NCI-H1417 treated with DMSO at 0.1 percent for 48 hours (cell line): ENCODE measurements at places on chromosomes 3 and 15.

DNA sequence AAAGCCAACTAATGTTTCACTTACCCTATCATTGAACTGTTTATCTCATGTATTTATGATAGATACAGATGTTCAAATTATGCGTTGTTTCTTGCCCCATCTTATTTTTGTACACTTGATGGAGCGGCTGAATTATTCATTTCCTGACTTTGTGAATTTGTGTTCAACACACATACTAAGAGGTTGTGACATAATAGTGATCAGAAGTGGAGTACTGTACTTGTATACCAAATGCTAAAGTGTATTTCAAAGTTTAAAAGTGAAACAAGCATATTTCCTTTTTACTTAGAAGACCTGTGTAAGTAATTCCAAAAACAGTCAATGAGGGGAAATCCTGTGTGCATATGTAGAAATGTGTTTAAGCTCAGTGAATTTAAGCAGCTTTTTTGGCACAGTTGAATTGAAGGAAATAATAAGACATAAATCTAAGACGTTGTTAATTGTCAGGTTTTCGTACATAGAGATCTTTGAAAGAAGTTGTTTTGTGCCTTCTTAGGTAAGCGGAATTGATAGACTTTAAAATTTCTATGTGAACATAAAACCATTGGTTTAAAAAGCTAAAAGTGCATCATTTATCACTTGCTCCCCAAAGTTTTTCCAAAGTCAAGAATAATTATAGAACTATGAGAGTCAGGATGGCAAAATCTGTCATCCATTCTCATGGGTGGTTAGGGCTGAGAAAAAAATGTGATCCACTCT lies 1.9 kb downstream of the NFKBIZ start:
- no peak for DNase-seq

DNA sequence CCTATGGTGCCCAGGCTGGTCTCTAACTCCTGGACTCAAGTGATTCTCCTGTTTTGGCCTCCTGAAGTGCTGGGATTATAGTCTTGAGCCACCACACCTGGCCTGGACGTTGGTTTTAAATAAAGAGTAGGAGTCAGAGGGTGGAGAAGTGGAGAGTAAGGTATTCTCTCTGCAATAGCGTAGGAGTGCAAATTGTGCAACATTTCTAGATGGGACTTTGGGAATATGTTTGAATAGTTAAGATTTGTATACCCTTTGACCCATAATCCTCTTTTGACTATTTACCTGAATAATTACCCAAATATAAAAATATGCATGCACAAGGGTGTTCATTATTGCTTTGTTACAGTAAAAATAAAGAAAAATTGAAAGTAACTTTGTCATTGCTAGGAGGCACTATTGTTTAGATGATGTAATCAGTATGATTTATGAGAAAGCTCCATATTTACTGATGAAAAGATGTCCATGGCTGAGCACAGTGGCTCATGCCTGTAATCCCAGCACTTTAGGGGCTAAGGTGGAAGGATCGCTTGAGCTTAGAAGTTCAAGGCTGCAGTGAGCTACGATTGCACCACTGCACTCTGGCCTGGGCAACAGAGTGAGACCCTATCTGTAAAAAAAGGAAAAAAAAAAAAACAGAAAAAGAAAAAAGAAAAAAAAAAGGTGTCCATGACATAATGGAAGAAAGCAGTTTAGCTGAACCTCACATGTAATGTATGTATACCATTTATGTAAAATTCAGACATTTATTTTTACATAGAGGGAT lies 15.1 kb upstream of the XYLB start:
- no peak for DNase-seq

GRCh38 chr3:32419742-32420125 lies 28.1 kb downstream of the CMTM7 start:
- DNase-seq, result no peak

DNA sequence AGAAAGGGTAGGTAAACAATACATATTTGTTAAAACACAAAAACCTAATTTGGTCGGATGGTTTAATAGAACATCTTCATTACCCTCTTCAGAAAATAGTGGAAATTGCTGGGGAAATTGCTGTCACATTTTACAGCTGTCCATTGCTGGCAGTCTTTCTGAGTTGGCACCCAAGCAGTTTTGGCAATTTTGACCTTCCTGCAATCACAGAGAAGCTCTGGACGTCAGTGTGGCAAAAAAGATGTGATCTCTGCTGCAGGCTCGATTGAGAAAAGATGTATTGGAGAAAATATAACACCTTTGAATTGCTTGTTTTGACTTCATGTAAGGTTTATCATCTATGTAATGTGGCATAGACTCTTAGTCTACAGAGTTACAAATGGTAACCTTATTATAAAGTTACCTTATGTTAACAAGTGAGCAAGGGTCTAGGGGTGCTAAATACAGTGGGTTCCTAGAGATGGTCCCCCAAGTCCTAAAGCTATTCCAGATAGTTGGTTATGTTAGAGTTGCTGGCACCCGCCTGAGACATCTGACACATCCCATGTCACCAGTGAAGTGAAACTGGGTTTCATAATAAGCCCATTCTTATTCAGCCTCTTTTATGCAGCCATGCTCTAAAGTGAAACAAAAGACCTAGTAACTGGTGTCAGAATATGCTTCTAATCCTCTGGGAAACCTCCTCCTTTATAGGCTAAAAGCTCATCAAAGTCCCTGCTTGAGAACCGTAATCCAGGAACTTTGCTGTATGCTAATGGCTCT lies 14.0 kb downstream of the UBE2E1 start:
- DNase-seq, result no peak

DNA sequence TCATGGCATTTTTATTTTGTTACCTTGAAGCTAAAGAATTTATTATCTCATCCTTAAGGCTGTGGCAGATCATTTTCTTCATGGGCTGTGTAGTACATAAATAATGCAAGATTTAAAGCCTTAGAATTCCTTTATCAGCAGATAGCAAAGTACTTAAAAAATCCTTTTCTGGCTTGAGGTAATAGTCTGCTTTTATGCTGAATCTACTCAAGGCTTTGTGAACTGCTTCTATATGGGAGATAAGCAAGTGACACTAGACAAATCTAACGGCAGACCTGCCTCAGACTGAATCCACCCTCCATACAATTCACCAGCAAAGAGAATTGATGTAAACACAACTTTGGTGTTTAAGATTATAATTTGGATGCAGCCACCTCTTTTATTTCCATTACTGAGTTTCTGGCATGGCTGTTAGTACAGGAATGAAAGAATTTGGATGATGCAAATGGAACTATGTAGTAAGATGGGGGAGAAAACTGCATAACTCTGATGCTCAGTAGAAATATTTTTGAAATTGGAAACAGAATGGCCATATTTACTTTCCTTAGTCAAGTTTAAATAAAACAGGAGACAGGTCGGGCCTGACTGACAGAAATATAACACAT lies 1121.5 kb downstream of the NAALADL2 start:
- no peak for DNase-seq
